ENCODE measurements at places on chromosomes 16 and 17.

DNA sequence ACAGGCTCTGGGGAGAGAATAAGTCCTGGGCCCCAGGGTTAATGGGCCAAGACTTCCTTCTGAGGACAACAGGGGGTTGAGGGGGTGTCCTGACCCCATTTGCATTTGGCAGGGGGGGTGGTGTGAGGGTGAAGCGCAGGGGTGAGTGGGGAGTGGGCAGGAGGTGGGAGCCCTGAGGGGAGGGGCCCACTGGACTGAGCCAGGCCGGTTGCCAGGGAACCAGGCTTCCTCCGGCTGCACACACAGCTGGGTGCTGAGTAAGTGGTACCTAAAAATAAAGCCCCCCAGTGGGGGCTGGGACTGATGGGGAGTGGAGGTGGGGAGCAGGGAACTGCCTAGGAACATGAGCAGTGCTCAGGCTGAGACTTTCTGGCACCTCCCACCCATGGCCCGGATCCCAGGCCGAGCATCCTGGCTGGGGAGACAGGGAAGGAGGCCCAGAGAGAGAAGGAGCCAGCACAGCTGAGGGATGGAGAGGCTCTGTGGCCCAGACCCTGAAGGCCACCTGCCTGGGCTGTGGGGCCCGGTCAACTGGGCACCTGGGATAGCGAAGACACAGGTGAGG lies 7.5 kb upstream of the RASD1 start:
- DNase-seq, result no peak

DNA sequence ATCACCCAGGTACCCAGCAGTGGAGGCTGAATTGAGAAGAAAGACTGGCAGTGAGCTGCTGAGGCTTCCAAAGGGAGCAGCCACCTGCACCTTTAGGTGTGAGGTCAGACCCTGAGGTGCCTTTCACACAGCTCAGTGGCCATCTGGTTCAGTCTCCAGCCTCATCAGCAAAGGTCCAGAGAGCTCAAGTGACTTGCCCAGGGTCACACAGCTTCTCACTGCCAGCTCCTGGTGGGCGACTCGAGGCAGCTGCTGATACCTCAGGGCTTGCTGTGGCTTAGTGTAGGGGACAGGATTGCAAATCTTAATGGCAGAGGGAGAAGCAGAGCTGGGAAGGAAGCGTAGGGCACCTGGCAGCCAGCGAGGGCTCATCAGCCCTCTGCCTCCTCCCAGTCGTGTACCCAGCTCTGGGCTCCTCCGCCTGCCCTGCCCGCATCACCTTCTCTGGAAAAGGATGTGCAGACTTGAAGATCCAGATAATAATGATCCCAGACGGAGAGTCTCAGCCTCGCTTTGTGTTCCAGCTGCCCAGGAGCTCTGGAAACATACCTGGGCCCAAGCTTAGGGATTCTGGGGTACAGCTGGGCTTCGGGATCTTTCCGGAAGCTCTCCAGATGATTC lies 165.3 kb upstream of the GSE1 start:
- no peak for DNase-seq

DNA sequence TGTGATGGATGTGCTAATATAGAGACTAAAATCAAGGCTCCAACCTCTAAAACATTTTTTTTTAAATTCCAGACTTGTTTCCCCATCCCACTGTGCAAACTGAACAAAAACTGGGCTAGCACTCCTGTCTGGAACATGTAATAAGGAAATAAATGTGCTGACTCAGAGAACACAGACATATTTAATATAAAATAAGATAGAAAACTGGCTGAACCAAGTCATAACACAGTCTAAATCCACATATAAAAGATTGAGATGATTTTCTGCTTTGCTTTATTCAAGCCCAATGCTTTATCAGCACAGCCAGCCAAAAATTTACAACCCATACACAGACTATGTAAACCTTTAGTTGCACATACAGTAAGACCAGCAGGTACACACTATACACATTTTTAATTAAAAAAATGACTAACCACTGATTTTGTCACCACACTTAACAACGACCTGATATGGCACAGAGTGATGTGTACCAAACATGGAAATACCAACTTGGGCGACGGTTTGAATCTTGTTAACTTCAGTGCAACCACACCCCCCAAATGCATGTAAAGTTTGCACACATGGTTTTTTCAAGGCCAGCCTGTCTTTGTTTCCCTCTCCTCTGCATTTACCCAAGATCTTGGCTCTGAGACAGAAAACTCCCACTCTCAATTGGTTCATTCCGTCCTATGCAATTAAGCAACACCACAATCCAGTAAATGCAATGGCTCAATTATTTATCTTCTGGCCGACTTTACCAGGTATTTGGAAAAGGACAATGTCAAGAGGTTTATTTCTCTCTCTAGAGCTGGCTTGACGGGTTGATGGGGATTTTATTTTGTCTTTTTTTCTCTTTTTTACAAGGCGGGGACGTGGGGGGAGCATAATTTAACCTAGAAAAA lies 1.2 kb downstream of the STAT3 start:
- no peak for DNase-seq

DNA sequence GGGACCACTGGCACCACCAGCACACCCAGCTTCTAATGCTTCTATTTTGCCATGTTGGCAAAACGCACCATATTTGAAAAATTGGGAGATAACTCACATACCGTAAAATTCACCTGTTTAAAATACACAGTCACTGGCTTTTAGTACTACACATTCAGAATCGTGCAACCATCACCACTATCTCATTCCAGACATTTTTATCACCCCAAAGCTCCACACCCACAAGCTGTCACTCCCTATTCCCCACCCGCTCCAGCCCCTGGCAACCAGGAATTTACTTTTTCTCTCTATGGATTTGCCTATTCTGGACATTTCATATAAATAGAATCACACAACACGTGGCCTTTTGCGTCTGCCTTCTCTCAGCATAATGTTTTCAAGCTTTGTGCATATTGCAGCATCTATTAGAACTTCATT lies 25.0 kb downstream of the PPL start:
- no peak for DNase-seq

DNA sequence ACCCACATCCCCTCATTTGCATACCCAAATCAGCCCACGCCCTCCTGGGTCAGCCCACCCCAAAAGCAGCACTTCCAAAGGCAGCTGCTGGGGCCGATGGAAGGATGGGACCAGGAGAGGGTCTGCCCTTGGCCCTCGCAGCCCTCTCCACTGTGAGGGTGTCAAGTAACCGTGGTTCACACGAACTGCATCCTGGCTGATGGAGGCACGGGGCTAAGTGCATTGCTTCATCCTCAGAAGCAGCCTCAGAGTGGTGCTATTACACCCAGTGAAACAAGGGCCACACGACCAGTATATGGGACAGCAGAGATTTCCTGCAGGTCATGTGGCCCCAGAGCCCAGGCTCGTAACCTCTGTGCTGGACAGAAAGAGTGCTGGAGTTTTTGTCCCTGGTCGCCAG lies 13.2 kb upstream of the ATP2A3 start:
- DNase-seq, result no peak

GRCh38 chr17:5183410-5183793 lies 8.3 kb downstream of the ZNF594 start:
- DNase-seq, result no peak

DNA sequence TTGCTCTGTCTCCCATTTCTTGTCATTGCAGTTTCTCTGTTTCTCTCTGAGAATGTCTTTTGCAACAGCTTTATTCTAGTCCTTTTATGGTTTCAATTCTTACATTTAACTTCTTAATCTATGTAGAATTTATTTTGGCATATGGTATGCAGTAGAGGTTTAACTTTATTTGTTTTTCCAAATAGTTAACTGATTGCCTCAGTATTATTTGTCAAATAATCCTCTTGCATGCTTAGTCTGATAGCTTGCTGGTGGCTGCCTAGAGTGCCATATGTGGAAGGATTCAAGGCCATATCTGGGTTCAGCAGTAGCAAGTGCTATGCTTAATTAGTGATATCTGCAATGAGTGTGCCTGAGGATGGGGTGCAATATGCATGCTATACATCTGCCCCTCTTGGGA lies 6.9 kb downstream of the SNTB2 start:
- no peak for DNase-seq

DNA sequence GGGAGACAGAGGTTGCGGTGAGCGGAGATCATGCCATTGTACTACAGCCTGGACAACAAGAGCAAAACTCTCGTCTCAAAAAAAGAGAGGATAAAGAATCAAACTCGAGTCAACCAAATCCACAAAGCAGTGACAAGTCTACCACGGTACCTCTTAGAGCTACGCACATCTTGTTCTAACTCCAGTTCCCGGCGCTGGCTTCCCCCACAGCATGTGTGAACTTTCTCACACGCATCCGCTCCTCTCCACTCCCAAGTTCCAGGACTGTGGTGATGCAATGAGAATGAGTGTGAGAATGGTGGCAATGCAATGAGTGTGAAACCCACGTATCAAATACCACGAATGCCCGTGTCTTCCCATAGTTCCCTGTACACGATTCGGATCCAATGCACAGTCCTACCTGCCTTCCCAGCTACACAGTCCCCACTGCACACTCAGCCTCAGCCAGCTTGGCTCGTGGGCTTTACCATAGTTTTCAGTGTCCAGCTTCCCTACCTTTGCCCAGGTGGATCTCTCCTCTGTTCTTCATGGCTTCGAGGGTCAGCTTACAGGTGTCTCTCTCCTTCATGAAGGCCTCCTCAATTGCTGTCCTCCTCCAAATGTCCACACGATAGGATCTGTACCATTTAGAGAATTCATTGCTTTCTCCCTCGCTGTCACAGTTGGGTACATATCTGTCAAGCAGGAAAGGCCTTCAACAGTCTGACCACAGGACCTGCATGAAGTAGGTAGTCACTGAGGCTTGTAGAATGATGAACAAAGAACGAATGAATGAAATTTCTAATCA lies 9.2 kb upstream of the P2RX5 start:
- no peak for DNase-seq

DNA sequence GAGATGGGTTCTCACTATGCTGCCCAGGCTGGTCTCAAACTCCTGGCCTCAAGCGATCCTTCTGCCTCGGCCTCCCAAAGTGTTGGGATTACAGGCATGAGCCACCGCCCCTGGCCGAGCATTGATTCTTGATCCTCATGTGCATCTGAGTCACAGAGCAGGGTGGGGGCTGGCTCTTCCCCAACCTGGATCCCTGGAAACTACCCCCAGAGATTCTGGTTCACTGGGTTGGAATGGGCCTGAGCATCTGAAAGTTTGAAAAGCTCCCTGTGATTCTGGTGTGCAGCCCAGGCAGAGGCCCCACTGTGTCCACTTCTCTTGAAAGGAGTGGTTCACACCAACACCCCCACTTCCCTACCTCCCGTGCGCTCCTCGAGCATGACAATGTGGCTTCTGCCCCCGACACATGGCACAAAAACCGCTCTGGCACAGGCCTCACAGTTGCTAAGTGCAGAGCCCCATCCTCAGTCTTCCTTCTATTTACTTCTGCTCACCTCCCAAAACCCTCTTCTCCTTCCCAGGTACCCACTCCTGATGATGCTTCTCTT lies 4.6 kb downstream of the QPRT start:
- no peak for DNase-seq

GRCh38 chr17:7835814-7836595 lies 2.0 kb downstream of the KDM6B start:
- DNase-seq, result peak; percentile 84

Data from GM23338 (cell line).